Adrenal gland (tissue), 19 donors: ENCODE measurements at places on chromosomes 4 and X. TPM values are rescaled to one million over a fixed set of nuclear protein-coding genes. Genes with fewer than 3 reads are reported as not detected.

Gene MAGEA1
- not detected for total RNA-seq

DNA sequence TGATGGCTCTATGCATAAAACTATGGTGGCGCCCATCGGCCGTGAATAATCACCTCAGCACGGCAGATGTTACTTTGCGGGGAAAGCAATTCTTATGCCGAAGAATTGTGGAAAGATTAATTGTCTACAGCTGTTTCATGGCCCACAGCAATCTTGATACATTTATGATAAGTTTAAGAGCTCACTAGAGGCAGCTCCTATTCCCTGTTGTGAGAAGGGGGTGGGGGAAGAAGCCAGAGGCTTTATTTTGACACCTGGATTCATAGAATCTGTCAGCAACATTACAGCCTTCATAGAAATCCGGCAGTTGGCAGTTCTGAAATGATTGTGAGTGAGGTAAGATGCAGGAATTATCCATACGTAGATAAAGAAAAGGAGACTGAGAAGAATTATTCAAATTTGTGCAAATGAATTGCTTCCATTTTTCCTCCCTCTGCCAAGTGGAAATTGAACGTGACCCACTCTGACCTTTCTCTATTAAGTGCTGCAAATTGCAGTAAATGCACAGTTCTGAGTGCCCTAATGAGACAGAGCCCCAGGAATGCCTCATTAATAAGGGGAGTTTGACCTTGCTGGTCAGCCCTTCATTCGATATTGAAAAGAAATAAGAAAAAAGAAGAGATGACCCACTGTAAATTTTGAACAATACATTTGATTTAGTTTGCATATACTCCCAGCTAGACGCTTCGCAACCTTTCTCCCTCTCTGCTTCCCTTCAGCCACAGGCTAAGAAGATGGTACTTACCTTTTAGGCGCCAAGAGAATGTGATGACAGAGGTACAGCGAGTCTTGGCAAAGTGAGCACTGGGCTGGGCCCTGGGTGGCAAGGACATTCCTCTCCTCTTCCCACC is 188.8 kb downstream of the GPAT3 start:
- H3K36me3 ChIP-seq: no peaks in the 10 kb centered on the region
- H3K4me3 ChIP-seq: no peak overlapping the region
- DNase-seq: no peak
- H3K4me1 ChIP-seq: no peaks in the 10 kb centered on the region
- no peak overlapping the region for H3K27ac ChIP-seq
- no peaks in the 10 kb centered on the region for H3K27me3 ChIP-seq

GRCh38 chr4:98659741-98660462 is 1.5 kb upstream of the TSPAN5 start:
- no peaks in the 10 kb centered on the region for H3K36me3 ChIP-seq
- H3K27ac ChIP-seq: no peak overlapping the region
- no peak overlapping the region for H3K4me3 ChIP-seq
- DNase-seq: no peak

GRCh38 chr4:5260121-5260520 is 208.8 kb downstream of the STK32B start:
- H3K4me3 ChIP-seq: no peak overlapping the region
- no peaks in the 10 kb centered on the region for H3K36me3 ChIP-seq
- no peak overlapping the region for H3K27ac ChIP-seq
- H3K27me3 ChIP-seq: no peaks in the 10 kb centered on the region
- DNase-seq: no peak

Gene PCSK1N
- total RNA-seq: 3.1 TPM

GRCh38 chr4:153257151-153257620 is 52.9 kb downstream of the TRIM2 start:
- DNase-seq: peak; percentile 83
- no peaks in the 10 kb centered on the region for H3K4me1 ChIP-seq
- H3K36me3 ChIP-seq: no peaks in the 10 kb centered on the region
- H3K27me3 ChIP-seq: no peaks in the 10 kb centered on the region
- H3K4me3 ChIP-seq: no peak overlapping the region
